ENCODE measurements at places on chromosomes 13 and 19. TPM values are rescaled to one million over a fixed set of nuclear protein-coding genes. Genes with fewer than 3 reads are reported as not detected.

GRCh38 chr13:35225582-35225981 is 250.9 kb downstream of the MAB21L1 start:
- DNase-seq: no peak

DNA sequence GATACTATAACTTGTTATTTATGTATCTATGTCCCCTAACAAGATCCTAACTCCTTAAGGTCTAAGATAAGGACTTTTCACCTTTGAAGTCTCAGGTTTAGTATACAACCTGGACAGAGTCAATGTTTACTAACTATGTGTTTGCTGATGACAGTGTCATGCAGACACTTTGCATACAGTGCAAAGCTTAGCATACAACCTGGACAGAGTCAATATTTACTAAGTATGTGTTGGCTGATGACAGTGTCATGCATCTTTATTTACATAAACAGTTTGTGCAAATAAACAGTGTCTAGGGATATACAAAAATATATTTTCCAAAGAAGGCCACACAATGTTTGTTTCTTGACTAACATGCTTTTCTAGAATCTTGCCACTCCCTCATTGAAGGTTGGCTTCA is 34.7 kb downstream of the DCT start:
- no peak for DNase-seq

- DNase-seq: no peak
Measured at GRCh38 chr19:29952177-29952576, 10.1 kb downstream of the URI1 start.

DNA sequence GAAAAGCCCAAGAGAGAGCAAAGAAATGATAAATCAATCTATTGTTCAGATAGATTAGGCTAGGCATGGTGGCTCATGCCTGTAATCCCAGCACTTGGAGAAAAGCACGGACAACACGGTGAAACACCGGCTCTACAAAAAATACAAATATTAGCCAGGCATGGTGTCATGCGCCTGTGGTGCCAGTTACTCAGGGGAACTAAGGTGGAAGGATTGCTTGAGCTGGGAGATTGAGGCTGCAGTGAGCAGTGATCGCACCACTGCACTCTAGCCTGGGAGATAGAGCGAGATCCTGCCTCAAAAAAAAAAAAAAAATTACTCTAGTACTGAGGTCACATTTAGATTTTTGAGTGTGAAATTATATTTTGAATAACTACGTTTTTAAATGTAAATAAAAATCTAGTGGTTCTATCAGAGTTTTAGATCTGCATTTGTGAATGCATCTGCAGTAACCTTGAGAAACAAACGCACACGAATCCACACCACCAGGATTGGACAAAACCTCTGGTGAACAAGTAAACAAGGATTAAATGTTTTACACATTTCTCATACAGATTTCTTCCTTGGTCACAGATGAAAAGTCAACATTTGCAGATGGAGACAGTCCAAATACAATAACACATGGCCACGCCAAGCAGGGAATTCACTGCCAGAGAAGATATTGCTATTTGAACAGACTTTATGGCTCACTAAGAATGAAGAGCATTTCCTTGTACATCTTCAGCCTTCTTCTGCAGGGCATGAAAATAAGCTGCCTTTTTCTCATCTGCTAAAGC is 917.6 kb downstream of the PCDH9 start:
- no peak for DNase-seq

CYP2F1 gene
- not detected for total RNA-seq

TEAD2 gene
- 5.3 TPM for total RNA-seq

GRCh38 chr13:109253316-109253715 is 533.1 kb downstream of the IRS2 start:
- no peak for DNase-seq

CGB2 gene
- not detected for total RNA-seq

DNA sequence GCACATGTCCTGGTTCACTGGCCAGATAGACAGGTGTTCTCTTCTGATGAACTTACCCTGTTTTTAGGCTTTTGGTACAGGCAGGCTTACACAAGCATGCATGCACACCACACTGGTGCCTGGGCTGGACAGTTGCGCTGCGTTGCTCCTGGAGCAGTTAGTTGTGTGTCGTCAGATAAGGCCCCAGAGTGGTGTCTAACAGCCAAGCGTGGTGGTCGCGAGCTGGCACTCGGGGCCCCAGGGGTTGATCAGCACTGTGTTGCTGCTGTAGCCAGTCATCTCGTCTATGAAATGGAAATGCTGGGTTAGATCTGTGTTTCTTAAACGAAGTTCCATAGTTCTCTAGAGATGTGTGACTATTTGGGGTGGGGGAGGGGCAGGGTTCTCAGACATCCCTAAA is 24.6 kb upstream of the TEX29 start:
- no peak for DNase-seq

- DNase-seq: no peak
Measured at GRCh38 chr13:52053460-52053859, 29.0 kb downstream of the UTP14C start.

CABP5 gene
- not detected for total RNA-seq

TMEM190 gene
- total RNA-seq: not detected

- DNase-seq: no peak
Measured at GRCh38 chr13:37905736-37906135, 36.2 kb upstream of the TRPC4 start.

DNA sequence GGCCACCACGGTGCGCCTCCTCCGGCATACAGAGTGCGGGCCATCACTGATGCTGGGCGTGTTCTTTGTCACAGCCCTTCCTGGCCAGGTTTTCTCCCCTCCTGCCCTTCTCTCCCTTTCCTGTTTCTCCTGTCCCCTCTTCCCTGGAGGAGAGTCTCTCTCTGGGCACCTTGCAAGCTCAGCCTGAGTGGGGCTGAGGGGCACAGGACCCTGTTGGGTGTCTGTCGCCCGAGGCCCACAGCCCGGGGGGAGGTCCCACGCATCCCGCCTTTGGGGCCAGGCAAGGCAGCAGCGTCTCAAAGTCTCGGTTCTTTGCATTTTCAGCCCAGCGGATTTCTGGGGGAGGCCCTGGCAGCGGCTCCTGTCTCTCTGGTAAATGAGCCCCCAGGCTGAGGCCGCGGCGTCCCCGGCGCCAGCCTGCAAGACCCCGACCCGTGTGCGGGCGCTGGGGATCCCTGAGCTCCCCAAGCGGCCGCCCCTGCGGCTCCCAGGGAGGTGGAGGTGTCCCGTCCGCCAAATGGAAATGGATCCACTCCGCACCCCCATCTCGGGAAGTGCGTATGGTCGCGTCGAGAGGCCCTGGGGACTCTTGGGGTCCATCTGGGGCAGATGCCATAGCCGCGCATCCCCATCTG is 47.2 kb downstream of the COMP start:
- no peak for DNase-seq

GRCh38 chr19:50794876-50795663 is 4.9 kb downstream of the ACP4 start:
- DNase-seq: no peak

DNA sequence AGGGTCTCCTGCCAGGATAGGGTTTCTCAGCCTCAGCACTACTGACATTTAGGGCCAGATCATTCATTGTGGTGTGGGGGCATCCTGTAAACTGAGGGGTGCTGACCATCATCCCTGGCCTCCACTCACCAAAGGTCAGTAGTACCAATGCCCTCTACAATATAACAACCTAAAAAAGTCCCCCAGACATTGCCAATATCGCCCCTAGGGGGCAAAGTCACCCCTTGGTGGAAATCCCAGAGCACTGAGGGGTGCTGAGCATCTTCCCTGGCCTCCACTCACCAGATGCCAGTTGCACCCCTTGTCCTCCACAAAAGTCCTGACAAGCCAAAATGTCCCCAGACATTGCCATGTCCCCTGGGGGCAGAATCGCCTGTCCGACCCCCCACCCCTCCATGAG is 21.6 kb downstream of the CPAMD8 start:
- DNase-seq: no peak

DNA sequence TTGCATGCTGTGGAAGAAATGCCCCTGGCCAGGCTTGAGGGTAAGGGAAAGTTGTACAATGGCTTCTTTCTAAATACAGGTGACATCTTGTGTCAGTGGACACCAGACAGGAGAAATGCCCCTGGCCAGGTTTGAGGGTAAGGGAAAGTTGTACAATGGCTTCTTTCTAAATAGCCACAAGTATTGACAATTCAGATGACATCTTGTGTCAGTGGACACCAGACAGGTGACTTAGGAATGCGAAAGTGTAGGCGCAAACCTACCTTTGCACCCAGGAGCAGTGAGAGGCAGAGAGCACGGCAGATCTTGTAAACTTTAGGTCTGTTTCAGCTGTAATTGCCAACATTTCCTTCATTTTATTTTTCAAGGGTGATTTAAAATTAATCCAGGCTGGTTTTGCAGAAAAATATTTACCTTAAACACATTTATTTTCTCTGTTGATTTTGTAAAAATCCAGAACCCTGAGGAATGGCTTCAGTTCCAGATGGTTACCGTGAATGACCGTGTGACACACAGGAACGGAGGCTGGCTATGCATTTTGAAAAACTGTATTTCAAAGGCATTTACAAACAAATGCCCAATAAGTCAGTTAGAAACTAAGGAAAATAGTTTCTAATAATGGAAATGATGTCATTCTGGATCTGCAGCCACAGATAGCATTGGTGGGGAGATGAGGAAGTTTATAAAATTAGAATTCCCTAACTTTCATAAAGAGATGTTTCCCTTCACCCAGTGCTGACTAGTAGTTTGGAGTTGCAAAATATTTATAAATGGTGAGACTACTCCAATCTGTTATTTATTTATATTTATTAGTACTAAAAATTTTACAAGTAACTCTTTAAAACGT is 34.9 kb downstream of the TNFSF13B start:
- no peak for DNase-seq

DNA sequence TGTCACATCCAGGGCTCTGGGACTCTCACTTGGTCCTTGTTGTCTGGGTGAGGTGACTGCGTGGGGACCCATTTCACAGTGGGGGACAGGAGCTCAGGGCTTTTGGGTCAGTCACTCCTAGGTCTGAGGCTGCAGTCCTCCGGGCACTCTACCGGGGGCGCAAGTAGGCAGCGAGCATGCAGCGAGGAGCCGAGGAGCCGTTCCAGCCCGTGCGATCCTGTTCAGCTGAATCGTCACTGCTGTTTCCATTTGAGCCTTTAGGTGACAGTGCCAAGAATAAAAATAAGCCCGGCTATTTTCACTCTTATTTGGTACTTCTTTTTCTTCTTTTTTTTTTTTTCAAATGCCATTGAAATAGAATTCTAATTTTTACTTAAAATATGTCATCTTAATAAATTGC is 126.5 kb downstream of the ZNF536 start:
- no peak for DNase-seq

- no peak for DNase-seq
Measured at GRCh38 chr19:3477951-3478350, 2.4 kb downstream of the SMIM24 start.

GDF15 gene
- not detected for total RNA-seq

HIPK4 gene
- not detected for total RNA-seq

NRTN gene
- total RNA-seq: not detected

- no peak for DNase-seq
Measured at GRCh38 chr13:77349365-77349764, 22.5 kb upstream of the MYCBP2 start.

LILRB1 gene
- total RNA-seq: not detected

POU2F2 gene
- total RNA-seq: 2.9 TPM

SHANK1 gene
- total RNA-seq: 18.3 TPM

- DNase-seq: no peak
Measured at GRCh38 chr19:28067882-28068281, 1145.1 kb downstream of the UQCRFS1 start.

GRCh38 chr13:89660752-89661151 is 1686.7 kb upstream of the MIR17HG start:
- DNase-seq: no peak

SHISA7 gene
- total RNA-seq: 4.5 TPM

DNA sequence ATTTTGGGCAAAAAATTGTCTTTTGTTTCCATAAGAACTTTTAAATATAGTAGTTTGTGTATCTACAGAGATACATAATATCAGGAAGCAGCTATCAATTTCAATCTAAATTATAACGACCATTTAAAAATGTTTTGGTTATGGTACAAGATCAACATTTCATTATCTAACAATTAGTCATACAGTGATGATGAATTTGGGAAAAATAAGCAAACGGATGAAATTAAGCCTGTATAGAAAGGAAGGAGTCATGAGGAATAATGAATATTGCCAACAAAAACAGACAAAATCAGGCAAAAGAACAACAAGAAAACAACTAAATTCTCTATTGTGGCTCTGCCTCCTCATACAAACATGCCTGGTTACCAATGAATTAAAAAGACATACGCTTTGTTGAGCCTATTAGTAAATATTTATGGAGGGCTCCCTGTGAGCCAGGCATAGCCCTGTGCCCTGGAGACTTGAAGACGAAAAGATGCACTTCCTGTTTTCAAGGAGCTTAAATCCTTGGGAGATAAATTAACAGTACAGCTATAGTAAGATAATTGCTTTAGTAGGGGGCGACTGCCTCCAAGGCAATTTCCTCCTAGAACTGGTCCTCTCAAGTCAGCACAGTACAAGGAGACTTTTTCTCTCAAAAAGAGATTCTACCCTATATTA is 73.0 kb downstream of the NALCN start:
- DNase-seq: no peak

PEAK3 gene
- total RNA-seq: under 0.01 TPM

DNA sequence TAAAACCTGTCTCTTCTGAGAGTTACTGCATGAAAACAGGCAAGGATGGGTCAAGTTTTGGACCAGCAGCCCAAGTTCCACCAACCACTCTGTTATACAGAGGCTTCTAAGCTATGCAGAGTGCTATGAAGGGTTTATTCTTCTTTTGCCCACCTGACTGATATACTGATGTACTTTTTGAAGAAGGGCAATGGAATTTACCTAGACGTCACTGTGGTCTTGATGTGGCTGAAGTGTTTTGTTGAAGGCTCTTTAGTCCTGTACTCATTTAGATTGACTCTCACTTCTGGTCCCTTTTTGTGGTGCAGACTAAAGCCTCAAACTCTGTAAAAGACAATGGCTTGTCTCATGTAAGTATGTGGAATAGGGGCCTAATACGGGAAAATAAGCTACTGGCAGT is 92.0 kb downstream of the DGKH start:
- no peak for DNase-seq

TMEM255B gene
- total RNA-seq: not detected

DNA sequence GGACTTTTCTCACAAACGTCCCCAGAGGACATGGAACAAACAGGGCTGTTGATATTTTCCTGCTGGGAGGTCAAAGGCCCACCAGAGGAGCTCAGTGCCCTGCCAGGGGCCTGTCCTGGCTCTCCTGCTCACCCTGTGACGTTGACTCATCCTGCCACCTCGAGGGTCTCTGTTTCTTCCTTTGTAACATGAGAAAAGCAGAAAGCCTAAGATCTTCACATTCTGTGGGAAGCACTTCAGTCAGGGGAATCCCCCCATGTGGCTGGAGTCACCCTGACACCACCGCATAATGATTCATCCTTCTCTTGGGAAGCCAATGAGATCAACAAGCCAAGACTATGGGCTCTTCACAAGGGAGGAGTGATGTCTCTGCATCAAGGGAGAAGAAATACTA is 147.9 kb downstream of the KATNAL1 start:
- DNase-seq: no peak
